Ascending aorta (tissue), 2 donors: ENCODE measurements at places on chromosomes 12 and 14.
A peak's percentile ranks its signal among the peaks of the same experiment; 100 is the strongest.

DNA sequence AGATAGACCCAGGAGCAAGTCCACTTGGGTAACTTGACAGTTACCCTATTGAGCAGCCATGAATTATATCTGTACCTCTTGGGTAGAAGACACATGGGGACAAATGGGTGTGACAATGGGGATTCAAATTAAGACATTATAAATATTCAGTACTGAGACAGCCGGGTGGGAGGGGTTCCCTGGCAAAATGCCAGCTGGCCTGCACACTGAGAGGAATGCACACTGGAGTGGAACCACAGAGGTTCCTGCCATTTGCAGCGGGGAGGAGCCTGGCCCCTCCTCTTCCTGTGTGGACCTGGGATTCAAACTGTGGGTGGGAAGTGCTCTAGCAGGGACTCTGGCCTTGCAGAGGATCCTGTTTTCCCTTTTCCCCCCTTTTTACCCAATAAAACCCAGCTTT is 118.7 kb upstream of the CDKN3 start:
- H3K27ac ChIP-seq = no peak overlapping the region
- no peak for DNase-seq
- no peaks in the 10 kb centered on the region for H3K36me3 ChIP-seq
- no peaks in the 10 kb centered on the region for H3K4me1 ChIP-seq
- H3K27me3 ChIP-seq = no peaks in the 10 kb centered on the region

GRCh38 chr12:52657250-52657902 is 5.4 kb upstream of the KRT2 start:
- no peak for DNase-seq
- H3K27ac ChIP-seq = no peak overlapping the region
- H3K36me3 ChIP-seq = no peaks in the 10 kb centered on the region

- H3K27ac ChIP-seq = no peak overlapping the region
- no peak overlapping the region for H3K4me3 ChIP-seq
- DNase-seq = no peak
- no peaks in the 10 kb centered on the region for H3K36me3 ChIP-seq
Observed at GRCh38 chr14:82805892-82806825, 1272.5 kb upstream of the SEL1L start.

GRCh38 chr14:106268013-106268727 is 741.8 kb downstream of the TMEM121 start:
- H3K27me3 ChIP-seq = no peaks in the 10 kb centered on the region
- no peaks in the 10 kb centered on the region for H3K36me3 ChIP-seq
- H3K27ac ChIP-seq = no peak overlapping the region
- no peak overlapping the region for H3K4me3 ChIP-seq
- peak; percentile 68 for DNase-seq
